Thoracic aorta endothelial cell (primary cell): ENCODE measurements at places on chromosomes 2 and 18. TPM values are rescaled to one million over a fixed set of nuclear protein-coding genes. Genes with fewer than 3 reads are reported as not detected.

The SPATA3 gene
- total RNA-seq = not detected in 2 replicates

The HOXD3 gene
- 11.2 TPM in 1 of 2 replicates, not detected in the other for total RNA-seq

The MBOAT2 gene
- 2.1 and 16.5 TPM in 2 replicates for total RNA-seq

The FKBP1B gene
- 11.2 and 13.4 TPM in 2 replicates for total RNA-seq
